ENCODE measurements at places on chromosomes 12 and 14. TPM values are rescaled to one million over a fixed set of nuclear protein-coding genes. Genes with fewer than 3 reads are reported as not detected.

DNA sequence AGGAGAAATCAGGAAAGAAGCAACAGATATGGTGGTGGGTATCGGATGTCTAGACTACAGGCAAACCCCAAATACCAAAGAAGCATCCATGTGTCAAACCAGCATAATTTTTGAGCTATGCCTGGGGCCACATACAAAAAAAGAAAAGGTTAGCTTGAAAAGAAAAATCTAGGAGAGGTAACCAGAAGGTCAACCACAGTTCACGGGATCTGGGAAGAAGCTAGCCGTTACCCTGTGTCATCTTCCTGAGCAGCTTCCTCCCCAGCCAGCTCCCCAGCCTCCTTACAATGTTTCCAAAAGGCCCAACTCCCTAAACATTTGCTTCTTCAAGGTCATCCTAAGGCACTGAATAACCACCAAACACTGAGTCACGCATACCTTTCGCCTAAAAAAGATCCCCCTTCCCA, 3.1 kb downstream of the SINHCAF start:
- H3K4me3 ChIP-seq, result peak overlapping the region; percentile 100
- no peaks in the 10 kb centered on the region for H3K27me3 ChIP-seq
- H3K27ac ChIP-seq, result no peak overlapping the region
- peak; percentile 66 for DNase-seq
- no peaks in the 10 kb centered on the region for H3K36me3 ChIP-seq

- H3K4me3 ChIP-seq, result no peak overlapping the region
- DNase-seq, result no peak
These were observed 261.7 kb downstream of the CACNA1C start for GRCh38 chr12:2314492-2314891.

GRCh38 chr12:88836156-88836555, 255.9 kb upstream of the KITLG start:
- H3K27ac ChIP-seq, result no peak overlapping the region
- H3K4me1 ChIP-seq, result no peaks in the 10 kb centered on the region
- no peak overlapping the region for H3K4me3 ChIP-seq
- H3K27me3 ChIP-seq, result no peaks in the 10 kb centered on the region
- no peaks in the 10 kb centered on the region for H3K36me3 ChIP-seq
- no peak for DNase-seq

DNA sequence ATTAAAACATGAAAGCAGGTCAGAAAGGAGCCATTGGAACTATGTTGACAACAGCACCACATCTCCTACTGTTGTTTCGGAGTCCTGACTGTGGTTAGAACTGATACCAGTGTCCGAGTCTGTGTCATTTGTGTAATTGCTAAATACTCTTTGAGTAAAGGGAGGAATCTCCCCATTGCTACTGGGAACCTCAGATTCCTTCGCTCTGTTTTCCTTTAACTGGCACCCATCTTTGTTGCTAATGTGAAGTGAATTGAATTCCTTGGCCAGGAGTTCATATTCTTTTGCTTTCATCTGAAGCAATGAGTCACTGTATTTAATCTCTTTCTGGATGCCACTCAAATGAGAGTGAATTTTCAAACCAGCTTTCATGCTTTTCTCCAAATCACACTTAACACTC, 31.5 kb downstream of the RASSF9 start:
- H3K4me1 ChIP-seq, result no peaks in the 10 kb centered on the region
- no peaks in the 10 kb centered on the region for H3K27me3 ChIP-seq
- H3K36me3 ChIP-seq, result no peaks in the 10 kb centered on the region
- DNase-seq, result no peak
- no peak overlapping the region for H3K4me3 ChIP-seq

- no peaks in the 10 kb centered on the region for H3K4me1 ChIP-seq
- no peaks in the 10 kb centered on the region for H3K27me3 ChIP-seq
- H3K4me3 ChIP-seq, result no peak overlapping the region
- DNase-seq, result no peak
These were observed 79.8 kb downstream of the SLC15A4 start for GRCh38 chr12:128743916-128744315.

GRCh38 chr12:49041881-49042484, 18.6 kb downstream of the KMT2D start:
- H3K4me1 ChIP-seq, result no peaks in the 10 kb centered on the region
- DNase-seq, result no peak
- H3K27me3 ChIP-seq, result no peaks in the 10 kb centered on the region
- no peak overlapping the region for H3K4me3 ChIP-seq
- H3K36me3 ChIP-seq, result peaks cover 86% of the 10 kb centered on the region

DNA sequence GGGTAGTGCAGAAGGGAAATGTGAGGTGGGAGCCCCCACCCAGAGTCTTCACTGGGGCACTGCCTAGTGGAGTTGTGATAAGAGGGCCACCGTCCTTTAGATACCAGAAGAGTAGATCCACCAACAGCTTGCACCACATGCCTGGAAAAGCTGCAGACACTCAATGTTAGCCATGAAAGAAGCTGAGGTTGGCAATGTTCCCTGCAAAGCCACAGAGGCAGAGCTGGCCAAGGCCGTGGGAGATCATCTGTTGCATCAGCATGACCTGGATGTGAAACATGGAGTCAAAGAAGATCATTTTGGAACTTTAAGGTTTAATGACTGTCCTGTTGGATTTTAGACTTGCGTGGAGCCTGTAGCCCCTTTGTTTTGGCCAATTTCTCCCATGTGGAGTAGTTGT, 468.4 kb upstream of the FOXG1 start:
- no peaks in the 10 kb centered on the region for H3K36me3 ChIP-seq
- no peaks in the 10 kb centered on the region for H3K4me1 ChIP-seq
- no peaks in the 10 kb centered on the region for H3K27me3 ChIP-seq
- H3K27ac ChIP-seq, result no peak overlapping the region
- H3K4me3 ChIP-seq, result no peak overlapping the region

GRCh38 chr12:123398550-123399254, 14.8 kb downstream of the KMT5A start:
- no peak overlapping the region for H3K27ac ChIP-seq
- H3K4me3 ChIP-seq, result no peak overlapping the region
- H3K36me3 ChIP-seq, result peaks cover 70% of the 10 kb centered on the region
- DNase-seq, result no peak
- no peaks in the 10 kb centered on the region for H3K27me3 ChIP-seq

GRCh38 chr12:101552277-101552676, 42.5 kb upstream of the MYBPC1 start:
- H3K36me3 ChIP-seq, result no peaks in the 10 kb centered on the region
- H3K27me3 ChIP-seq, result no peaks in the 10 kb centered on the region
- no peaks in the 10 kb centered on the region for H3K4me1 ChIP-seq
- H3K27ac ChIP-seq, result no peak overlapping the region
- DNase-seq, result peak; percentile 63

DNA sequence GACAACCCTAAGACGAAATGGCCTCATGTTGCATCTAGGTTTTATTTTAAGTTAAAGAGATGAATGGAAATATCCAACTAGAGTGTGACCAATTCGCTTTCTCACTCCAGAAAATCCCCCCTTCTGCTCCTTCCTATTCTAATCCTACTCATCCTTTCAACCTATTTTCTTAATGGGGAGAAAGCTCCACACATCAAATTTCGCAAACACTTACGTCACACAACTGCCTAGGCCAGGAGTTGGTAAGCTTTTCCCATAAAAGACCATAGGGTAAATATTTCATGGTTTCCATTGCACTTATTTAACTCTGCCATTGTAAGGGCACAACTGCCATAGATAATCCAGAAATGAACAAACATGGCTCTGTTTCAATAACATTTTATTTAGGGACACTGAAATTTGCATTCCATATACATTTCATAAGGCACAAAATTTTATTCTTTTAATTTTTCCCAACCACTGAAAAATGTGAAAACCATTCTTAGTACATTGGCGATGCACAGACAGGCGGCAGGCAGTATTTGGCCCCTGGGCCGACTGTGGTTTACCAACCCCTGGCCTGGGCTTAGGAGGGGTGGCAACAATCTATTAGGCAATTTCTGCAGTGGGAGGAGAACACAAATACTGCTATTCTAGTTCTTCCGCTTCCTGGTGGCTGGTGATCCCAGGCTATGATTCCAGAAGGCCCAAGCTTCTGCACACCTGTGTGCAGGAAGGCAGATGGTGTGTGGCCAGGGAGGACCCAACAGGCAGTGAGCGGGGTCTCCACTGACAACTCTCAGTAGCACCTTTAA, 67.2 kb upstream of the FOXN3 start:
- H3K27me3 ChIP-seq, result no peaks in the 10 kb centered on the region
- no peak overlapping the region for H3K4me3 ChIP-seq
- H3K4me1 ChIP-seq, result no peaks in the 10 kb centered on the region
- no peak overlapping the region for H3K27ac ChIP-seq
- H3K36me3 ChIP-seq, result no peaks in the 10 kb centered on the region

- peak overlapping the region; percentile 84 for H3K27ac ChIP-seq
- H3K27me3 ChIP-seq, result peaks cover 20% of the 10 kb centered on the region
- H3K36me3 ChIP-seq, result peaks cover 5% of the 10 kb centered on the region
These were observed 1.9 kb downstream of the DAAM1 start for GRCh38 chr14:59190372-59190771.

CD27 gene
- 0.44 TPM for total RNA-seq

TUNAR gene
- total RNA-seq, result 30.0 TPM

GARIN6 gene
- total RNA-seq, result not detected

LRFN5 gene
- 1.8 TPM for total RNA-seq

MMP14 gene
- 220 TPM for total RNA-seq

GPR65 gene
- not detected for total RNA-seq

CIROP gene
- total RNA-seq, result 0.64 TPM

MYF6 gene
- total RNA-seq, result not detected

LHX5 gene
- 0.73 TPM for total RNA-seq

LRRC10 gene
- total RNA-seq, result not detected

SLC4A8 gene
- 25.8 TPM for total RNA-seq
